ENCODE measurements at places on chromosomes 16 and 17. TPM values are rescaled to one million over a fixed set of nuclear protein-coding genes. Genes with fewer than 3 reads are reported as not detected.

The CCL2 gene
- total RNA-seq, result 39.7 TPM

The SYNGR2 gene
- 90.4 TPM for total RNA-seq

The GUCY2D gene
- total RNA-seq, result not detected

The SLC43A2 gene
- 23.7 TPM for total RNA-seq

The CFAP97D1 gene
- total RNA-seq, result not detected

The PLA2G10 gene
- 53.1 TPM for total RNA-seq

The SOST gene
- not detected for total RNA-seq

The CHST4 gene
- total RNA-seq, result not detected

DNA sequence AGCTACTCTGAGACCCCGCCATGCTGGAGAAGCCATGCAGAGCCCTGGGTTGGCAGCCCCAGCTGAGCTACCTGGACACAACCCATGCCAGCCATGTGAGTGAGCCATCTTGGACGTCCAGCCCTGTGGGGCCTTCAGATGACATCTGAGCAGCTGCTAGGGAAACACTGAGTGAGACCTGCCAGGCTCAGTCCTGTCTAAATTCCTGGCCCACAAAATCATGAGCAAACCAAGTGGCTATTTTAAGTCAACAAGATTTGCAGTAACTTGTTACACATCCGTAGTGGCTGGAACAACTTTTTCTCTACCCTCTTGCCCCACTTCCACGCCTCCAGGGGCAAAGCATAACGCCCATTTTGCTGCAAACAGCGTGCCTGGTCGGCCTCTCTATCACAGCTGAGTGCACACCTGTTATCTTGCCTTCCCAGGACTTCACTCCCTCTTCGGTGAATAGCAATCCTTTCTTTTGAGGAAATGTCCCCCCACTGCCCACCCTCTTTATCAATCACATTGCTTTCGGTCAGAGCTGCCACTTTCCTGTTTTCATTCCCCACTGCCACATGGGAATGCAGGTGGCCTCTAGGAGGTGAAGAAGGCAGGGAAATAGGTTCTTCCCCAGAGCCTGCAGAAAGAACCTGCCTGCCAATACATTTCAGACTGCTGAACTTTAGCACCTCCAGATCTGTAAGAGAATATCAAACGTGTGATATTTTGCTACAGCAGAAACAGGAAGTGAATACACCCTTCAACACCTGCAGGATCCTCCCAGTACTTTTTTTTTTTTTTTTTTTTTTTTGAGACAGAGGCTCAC, 7.4 kb upstream of the SCIMP start:
- peak; percentile 49 for DNase-seq

- DNase-seq, result no peak
Observed at GRCh38 chr16:53805752-53806151, 101.8 kb downstream of the FTO start.

GRCh38 chr17:66002063-66002585, 189.8 kb downstream of the CEP112 start:
- no peak for DNase-seq

DNA sequence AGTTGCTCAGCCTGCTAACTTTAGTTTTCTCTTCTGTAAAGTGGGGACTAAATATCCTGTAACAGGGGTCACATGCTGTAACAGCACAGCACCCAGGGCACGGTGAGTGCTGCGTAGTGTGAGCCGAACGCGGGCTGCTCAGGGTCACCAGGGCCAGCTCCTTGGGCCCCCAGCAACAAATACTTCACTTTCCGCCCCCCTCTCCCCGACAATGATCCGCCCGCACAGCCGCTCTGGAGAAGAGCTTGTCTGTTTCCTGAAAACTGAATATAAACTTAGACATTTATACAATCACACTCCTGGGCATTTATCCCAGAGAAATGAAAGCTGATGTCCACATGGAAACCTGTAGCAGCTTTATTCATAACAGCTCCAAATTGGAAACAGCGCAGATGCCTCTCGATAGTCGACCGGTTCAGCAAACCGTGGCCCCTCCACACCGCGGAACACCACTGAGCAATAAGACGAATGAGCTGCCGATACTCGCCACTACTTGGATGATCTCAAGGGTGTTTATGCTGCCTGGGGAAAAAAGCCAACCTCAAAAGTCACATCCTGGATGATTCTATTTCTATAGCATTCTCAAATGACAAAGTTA, 267.2 kb downstream of the PARN start:
- DNase-seq, result no peak

GRCh38 chr16:80827007-80827406, 22.6 kb upstream of the CDYL2 start:
- no peak for DNase-seq

DNA sequence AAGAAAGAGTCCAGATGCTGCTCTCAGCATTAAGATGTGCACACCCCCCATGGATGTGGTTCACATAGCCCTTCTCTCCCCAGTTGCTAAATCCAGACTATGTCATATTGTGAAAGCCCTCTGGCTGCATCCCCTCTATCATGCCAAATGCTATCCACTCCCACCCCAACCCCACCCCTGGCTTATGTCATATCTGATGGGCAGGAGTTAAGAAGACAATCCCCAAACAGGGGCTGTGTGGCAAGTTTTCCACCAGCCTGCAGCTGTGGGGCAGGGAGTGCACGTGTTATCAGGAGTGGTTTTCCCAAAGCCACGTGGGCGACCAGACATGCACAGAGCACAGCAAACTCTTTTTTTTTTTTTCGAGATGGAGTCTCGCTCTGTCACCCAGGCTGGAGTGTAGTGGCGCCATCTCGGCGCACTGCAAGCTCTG, 10.0 kb downstream of the FAM117A start:
- DNase-seq, result no peak

GRCh38 chr17:61508912-61509311, 56.7 kb downstream of the TBX4 start:
- no peak for DNase-seq

DNA sequence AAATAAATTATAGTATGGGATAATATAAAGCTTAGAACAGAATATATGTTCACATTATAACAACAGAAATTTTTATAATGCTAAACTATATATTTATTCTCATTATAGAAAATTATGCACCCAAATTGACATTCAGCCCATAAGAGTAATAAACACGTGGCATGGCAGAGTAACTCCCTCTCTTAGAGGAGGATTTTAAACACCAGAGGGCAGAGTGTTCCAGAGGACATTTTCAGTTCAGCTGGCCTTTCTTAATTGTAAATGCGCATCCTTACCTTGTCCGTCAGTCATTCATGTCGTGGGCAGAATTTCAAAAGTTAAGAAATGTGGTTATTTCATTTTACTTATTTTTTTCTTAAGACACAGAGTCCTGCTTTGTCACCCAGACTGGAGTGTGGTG, 147.1 kb downstream of the TANC2 start:
- DNase-seq, result no peak

DNA sequence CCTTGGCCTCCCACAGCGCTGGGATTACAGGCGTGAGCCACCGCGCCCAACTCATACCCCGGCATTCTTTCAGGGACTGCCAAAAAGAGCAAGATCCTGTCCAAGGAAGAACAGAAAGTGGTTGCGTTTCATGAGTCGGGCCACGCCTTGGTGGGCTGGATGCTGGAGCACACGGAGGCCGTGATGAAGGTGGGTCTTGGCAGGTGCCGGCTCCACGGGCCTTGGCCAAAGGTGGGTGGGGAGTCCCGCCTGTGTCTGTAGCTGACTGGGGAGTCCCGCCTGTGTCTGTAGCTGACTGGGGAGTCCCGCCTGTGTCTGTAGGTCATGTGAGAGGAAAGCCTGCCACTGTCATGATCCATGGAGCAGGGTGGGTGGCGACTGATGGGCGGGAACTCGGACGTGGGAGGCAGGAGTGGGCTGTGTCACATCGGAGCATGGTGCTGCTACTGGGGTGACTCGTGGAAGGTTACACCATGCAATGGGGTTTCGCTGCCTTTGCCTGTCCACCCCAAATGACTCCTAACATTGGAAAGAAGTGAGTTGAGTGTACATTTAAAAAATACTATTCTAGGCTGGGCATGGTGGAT, 10.0 kb upstream of the RPL13 start:
- DNase-seq, result no peak

- no peak for DNase-seq
Observed at GRCh38 chr16:54647725-54648221, 282.9 kb upstream of the IRX5 start.

GRCh38 chr17:79558091-79558900, 52.6 kb downstream of the RBFOX3 start:
- no peak for DNase-seq

- DNase-seq, result no peak
Observed at GRCh38 chr17:33509331-33509730, 216.2 kb upstream of the ASIC2 start.

DNA sequence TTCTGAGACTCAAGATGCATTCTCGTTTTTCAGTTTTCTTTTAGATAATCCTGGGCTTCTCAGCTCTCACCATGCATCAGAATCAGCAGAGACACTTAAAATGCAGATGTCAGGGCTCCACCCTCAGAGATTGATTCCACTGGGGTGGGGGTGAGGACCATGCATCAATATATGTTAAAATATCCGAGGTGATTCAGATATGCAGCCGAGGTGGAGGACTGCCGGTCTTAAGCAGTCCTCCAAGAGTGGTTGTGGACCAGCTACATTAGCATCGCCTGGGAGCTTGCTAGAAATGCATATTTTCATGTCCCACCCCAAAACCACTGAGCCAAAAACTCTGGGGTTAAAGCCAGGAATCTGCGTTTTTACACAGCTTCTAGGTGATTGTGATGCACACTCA, 501.3 kb downstream of the CDH13 start:
- DNase-seq, result no peak

- no peak for DNase-seq
Observed at GRCh38 chr17:7218166-7218565, 1.5 kb downstream of the DLG4 start.

DNA sequence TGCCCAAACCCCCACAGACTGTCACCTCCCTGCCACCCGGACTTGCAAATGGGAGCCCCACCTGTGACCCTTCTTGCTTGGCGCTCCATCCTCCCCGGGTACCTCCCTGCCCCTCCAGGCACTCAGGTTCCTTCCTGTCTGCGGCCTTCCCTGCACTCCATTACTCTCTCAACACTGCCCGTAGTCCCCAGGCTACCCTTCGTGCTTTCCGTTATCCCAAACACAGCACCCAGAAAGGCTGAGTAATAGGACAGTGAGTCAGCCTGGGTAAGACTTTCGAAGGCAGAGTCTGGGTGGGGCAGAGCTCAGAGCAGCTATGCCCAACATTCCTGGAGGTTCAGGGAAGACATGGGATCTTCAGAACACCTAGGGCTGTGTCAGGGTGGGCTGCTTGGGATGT, 16.6 kb upstream of the C16orf74 start:
- no peak for DNase-seq

- no peak for DNase-seq
Observed at GRCh38 chr16:88070989-88071625, 119.9 kb downstream of the BANP start.

DNA sequence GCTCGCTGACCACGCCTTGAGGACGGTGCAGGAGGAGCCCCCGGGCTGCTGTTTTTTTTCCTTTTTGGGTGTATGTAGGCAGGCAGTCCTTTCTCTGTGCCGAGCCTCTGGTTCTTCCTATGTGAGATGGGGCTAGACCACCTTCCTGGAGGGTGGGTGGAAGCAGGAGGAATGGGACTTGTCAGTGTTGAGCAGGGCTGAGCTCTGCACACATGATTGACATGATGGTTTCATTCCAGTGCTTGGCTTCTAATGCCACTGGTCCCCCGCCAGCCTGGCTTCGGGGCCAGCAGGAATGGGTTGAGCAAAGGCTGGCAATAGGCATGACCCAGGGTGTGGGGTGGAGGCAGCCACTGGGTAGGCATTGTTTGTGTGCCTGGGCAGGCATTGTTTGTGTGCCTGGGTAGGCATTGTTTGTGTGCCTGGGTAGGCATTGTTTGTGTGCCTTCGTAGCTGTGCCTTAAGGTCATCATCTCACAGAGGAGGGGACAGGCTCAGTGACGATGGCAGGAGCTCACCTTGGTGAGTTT, 14.2 kb upstream of the ADCY7 start:
- no peak for DNase-seq

All from mucosa of descending colon (tissue), 3 donors.